ENCODE measurements at places on chromosomes 13 and 19. TPM values are rescaled to one million over a fixed set of nuclear protein-coding genes. Genes with fewer than 3 reads are reported as not detected.

Gene POLR1D
- 132 TPM for polyA plus RNA-seq

Gene C19orf53
- polyA plus RNA-seq = 143 TPM

Gene ZSCAN4
- 0.17 TPM for polyA plus RNA-seq

Gene KIR2DL1
- polyA plus RNA-seq = 0.16 TPM

Gene PNKP
- 55.6 TPM for polyA plus RNA-seq

Gene CCDC70
- polyA plus RNA-seq = not detected

Gene ZNF549
- polyA plus RNA-seq = 15.8 TPM

Gene CALR3
- polyA plus RNA-seq = not detected

Gene CGB1
- polyA plus RNA-seq = not detected

Gene CELF5
- 2.3 TPM for polyA plus RNA-seq

Gene KIR2DL3
- 0.18 TPM for polyA plus RNA-seq

Gene HIPK4
- polyA plus RNA-seq = 0.18 TPM
